HFFc6 (cell line): ENCODE measurements at places on chromosomes 7 and 10.

DNA sequence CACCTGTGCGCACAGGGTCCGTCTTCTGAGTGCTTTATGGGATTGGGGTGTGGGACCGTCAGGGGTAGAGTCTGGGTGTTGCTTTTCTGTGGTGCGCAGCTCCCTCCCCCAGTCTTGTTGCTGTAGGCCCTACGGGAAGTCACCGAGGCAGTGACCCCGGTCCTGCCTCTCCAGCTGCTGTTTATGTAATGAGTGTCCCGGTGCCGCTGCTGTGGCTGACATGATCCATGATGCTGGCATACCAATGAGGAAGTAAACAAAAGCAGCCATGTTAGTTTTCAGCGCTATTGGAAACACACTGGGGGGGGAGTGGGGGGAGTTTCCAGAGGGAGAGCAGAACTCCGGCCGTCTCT, 1.1 kb downstream of the TRIM8 start:
- DNase-seq, result peak; percentile 74

DNA sequence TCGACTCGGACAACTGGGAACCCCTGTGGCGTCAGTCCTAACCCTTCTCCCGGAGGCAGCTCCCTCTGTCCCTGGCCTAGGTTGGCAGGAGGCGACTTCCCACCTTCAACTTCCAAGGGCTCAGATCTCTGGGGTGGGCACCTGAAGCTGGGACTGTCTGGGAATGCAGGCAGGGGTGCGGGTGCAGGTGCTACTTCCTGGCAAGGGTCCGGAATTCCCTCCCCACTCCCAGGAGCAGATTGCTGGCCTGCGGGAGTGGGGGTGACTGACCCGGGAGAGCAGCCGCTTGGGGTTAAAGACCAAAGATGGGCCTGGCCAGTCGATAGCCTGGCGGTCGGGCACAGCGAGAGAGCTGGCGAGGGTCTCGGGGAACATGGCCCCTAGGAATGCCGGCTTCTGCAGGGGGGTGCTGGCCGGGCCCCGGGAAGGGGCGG, 387 bp downstream of the EPHA1 start:
- DNase-seq, result no peak

GRCh38 chr10:78176320-78177317, 143.0 kb downstream of the RPS24 start:
- DNase-seq, result no peak

DNA sequence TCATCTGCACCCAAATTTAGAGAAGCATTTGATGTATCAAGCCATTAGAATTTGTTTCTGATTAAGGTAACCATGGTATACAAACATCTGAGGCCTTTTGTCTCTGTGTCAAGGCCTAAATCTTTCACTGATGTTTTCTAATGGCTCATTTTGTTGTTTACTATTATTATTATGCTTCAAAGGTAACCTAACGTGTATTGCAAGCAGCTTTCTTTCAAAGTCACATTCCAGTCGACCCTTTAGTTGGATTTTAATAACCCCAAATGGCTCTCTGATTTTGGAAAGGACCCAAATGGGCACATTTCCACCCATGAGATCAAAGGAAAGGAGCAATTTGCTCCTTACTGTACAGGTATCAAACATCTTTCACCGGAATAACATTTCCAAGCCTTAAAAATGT, 46.7 kb upstream of the WNT16 start:
- no peak for DNase-seq

DNA sequence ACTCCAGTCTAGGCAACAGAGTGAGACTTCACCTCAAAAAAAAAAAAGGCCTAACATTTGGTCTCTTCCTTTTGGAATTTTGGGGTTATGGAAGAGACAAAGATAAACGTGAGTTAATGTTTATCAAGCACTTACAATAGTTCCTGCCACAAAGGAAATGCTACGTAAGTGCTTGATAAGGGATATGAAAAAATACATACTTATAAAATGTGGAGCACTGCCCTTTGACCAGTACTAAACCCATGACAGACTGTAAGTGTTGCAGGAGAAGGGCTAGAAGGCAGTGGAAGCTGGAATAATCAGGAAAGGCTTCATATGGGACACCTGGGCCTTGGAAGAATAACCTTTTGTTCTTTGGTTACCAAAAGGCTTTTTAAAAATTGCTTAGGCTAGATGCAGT, 25.5 kb downstream of the TMEM248 start:
- no peak for DNase-seq
